ENCODE measurements at places on chromosomes 6 and 20.

- no peak for DNase-seq
Measured at GRCh38 chr6:2862712-2863181, 21.1 kb upstream of the SERPINB1 start.

DNA sequence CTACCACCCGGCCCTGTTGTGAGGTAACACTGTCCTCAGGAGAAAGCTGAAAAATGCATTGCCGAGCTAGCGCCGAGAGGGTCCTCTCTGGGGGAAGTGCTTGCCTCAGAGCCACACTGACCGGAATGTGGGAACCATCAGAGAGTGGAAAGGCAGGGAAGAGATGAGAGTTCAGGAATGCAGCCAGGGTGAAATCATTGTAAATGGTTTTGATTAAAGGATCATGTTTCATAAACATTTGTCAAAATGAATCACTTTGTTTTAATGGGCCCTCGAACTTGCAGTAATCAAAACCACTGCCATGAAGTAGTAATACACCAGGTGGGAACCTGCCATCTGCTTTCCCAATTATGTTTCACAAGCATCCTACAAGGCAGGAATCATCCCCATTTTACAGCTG lies 16.9 kb upstream of the IL17F start:
- DNase-seq: peak; percentile 71

DNA sequence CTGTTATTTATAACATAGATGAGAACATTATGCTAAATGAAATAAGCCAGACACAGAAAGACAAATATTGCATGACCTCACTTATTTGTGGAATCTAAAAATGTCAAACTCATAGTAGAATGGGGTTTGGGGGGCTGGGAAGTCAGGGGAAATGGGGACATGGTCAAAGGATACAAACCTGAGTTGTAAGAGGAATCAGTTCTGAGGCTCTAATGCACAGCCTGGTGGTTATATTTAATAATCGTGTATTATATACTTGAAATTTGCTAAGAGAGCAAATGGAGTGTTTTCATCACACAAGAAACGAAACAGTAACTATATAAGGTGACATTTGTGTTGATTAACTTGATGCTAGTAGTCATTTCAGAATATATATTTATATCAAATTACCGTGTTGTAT lies 40.8 kb upstream of the GFOD1 start:
- DNase-seq: no peak

GRCh38 chr20:59571551-59572314 lies 32.6 kb upstream of the PHACTR3 start:
- peak; percentile 47 for DNase-seq

GRCh38 chr6:82525775-82526495 lies 162.3 kb downstream of the TPBG start:
- no peak for DNase-seq

DNA sequence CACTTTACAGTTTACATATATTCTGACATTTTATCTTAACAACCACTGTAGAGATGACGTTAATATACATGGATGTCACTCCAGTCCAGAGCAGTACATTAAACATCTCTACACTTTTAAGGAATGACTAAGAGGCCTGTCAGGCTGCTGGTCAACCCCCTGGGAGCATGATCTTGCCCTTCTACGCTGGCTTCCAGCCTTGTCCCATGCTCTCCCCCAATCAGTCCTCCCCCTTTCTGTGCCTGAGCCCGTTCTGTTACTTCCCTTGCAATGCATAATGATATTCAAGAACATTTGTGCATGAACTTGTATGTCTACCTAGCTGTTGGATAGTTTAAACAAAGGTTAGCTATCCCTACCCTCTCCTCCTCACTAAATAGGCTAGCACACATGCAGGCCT lies 40.5 kb upstream of the PLCB4 start:
- DNase-seq: peak; percentile 84

- DNase-seq: peak; percentile 23
Measured at GRCh38 chr6:11929241-11929835, 82.8 kb upstream of the HIVEP1 start.

- no peak for DNase-seq
Measured at GRCh38 chr6:91088976-91089375, 502.1 kb upstream of the MAP3K7 start.

DNA sequence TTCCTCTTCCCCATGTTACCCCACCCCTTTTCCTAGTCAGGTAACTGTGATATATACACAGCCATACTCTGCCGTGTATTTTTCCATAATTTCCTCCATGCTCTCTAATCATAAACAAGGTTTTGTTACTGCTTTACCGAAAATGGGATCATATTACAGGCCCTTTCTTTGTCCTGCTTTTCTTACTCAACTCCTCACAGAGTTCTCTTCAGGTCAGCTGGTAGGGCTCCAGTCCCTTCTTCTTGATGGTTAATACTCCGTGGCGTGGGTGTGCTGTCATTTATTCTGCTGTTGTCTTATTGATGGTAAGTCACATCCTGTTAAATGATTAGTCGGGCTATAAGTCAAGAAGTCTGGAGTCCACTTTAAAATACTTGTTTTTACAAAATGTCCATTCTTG lies 24.9 kb upstream of the PI16 start:
- DNase-seq: no peak

DNA sequence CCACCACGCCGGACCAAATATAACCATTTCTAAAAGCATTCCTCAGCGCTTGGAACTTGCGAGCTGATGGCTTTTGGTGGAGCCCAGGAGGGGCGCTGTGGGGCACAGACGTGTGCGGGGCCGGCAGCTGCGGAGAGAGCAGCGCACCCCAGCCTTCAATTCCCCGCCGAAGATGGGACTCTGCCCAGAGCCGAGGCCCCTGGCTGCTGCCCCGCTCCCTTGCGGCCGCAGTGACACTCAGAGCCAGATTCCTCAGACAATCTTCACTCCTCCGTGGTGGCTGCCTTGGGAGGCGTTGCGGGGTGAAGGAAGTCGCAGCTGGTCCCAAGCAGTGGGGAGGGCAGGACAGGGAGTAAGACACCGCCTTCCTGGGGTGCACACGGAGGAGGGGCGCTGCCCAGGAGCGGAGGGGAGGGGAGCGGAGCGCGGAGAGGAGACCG lies 87.7 kb downstream of the TMEM242 start:
- DNase-seq: peak; percentile 53

DNA sequence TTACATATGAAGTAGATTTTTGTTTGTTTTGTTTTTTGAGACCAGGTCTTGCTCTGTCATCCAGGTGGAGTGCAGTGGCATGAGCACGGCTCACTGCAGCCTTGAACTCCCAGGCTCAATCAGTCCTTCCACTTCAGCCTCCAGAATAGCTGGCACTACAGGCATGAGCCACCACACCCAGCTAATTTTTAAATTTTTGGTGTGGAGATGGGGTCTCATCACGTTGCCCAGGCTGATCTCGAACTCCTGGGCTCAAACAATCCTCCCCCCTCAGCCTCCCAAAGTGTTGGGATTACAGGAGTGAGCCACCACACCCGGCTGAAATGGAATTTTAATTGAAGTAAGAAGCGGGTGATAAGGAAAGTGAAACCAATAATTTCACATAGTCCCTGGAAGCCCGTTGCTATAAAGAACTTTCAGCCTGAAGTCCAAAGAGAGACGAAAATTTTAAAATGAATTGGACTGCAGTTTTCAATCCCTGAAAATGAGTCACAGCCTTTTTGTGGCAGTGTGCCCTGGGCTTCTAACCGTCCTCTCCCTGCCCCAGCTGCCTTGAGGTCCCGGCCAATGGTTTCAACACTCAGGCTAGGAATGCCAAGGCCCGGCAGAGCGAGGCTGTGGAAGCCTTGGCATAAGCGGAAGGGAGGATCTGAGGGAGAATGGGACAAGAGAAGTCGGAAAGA lies 757 bp downstream of the RAET1E start:
- DNase-seq: peak; percentile 82

GRCh38 chr20:53055367-53056067 lies 83.4 kb downstream of the TSHZ2 start:
- DNase-seq: no peak

Data from fibroblast of skin of back (primary cell).